ENCODE measurements at places on chromosomes 13 and 19.

GRCh38 chr19:48186541-48186991 lies 16.1 kb downstream of the ZSWIM9 start:
- DNase-seq: no peak

DNA sequence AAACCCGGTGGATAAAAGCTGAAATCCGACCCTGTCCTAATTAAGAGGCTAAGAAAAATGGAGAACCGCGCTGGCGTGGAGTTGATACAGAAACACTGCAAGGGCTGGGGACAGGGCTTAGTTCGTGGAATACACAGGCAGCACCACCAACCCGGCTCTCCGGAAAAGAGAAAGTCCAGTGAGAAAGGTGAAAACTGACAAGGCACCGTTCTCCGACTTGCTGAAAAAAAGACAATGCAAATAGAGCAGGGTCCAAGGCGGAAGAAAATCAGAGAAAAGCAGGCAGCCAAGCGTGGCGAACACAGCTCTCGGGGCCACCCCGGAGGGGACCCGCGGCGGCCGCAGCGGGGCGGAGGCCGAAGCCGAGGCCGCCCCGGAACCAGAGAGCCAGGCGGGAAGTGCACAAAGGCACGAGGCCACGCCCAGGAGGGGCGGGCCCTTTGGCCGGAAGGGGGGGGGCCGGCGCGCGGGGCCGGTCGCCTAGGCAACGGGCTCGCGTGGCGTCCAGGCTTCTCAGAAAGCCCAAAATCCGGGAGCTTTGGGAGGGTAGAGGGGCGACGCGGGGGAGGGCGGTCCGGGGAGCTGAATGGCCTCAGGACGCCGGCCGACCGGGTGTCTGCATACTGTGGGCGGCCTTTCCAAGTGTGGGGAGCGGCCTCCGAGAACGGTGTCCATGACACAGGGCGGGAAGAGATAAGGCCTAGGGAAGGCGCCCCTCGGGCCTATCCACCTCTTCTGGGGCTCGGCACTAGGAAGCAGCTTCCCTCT lies 1.2 kb upstream of the ING1 start:
- DNase-seq: peak; percentile 92

GRCh38 chr13:101514695-101515275 lies 62.3 kb downstream of the ITGBL1 start:
- no peak for DNase-seq

- peak; percentile 38 for DNase-seq
Observed at GRCh38 chr19:8489561-8490394, 12.7 kb downstream of the PRAM1 start.

GRCh38 chr13:75372517-75372916 lies 109.5 kb downstream of the TBC1D4 start:
- peak; percentile 16 for DNase-seq

- no peak for DNase-seq
Observed at GRCh38 chr13:109131698-109132257, 502.4 kb downstream of the MYO16 start.

DNA sequence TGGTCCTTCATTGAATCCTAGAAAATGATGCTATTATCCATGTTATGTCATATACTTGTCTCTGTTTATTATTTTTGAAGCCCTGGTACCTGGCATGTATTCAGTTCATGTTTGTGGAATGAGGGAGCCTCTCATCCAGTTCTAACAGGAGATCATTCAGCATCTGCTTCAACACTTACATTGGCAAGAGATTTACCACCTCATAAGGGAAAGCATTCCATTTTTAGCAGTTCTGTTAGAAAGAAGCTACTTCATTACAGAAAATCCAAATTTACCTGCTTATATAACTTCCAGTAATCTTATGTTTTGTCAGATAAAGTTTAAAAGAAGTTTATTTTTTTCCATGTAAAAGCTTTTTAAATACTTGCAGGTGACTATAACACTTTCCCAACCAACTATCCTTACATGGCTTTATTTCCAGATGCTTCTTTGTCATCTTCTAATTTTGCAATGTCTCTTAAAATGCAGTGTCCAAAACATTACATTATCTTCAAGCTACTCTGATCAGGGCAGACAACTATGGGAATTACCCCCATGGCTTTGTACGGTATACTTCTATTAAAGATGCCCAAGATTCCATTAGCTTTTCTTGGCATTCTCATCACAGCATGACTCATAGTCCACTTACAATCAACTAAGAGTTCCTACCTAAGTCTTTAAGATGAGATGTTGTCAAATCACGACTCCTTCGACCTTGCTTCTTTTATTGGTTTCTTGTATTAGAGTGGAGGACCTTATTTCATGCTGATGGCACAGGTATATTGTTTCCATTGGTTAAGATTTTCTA lies 262.1 kb downstream of the PCDH9 start:
- DNase-seq: no peak

DNA sequence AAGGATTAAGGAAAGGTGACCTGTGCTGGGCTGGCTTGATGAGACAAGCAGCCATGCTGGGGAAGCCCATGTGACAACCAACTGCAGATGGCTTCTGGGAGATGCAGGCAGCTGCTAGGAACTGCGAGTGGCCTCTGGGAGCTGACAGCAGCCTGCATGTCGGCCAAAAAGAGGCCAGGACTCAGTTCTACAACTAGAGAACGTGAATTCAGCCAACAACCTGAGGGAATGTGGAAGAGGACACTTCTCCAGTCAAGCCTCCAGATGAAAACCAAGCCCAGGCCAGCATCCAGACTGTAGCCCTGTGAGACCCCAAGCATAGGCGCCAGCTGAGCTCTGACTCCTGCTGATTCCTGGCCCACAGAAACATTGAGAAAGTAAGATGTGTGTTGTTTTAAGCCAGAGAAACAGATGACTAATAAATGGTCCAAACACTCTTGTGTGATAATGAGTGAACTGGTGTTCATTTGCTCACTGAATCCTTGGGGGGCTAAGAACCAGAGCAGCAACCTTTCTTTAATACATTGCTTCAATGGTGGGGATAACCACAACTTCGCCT lies 45.0 kb downstream of the SLC7A1 start:
- no peak for DNase-seq

GRCh38 chr13:109859898-109860297 lies 73.5 kb upstream of the IRS2 start:
- DNase-seq: no peak

DNA sequence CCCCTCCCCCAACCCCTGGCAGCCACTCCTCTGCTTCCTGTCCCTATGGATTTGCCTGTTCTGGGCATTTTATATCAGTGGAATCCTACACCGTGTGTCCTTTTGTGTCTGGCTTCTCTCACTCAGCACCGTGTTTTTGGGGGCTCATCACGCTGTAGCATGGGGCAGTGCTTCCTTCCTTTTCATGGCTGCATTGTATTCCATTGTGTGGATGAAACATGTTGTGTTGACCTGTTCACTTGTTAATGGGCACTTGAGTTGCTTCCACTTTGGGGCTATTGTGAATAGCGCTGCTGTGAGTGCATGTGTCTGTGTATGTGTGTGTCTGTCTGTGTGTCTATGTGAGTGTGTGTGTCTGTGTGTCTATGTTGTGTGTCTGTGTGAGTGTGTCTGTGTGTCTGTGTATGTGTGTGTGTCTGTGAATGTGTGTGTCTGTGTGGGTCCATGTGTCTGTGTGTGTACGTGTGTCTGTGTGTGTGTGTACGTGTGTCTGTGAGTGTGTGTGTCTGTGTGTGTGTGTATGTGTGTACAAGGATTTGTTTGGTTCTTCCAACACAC lies 57.2 kb downstream of the AP1M1 start:
- no peak for DNase-seq

DNA sequence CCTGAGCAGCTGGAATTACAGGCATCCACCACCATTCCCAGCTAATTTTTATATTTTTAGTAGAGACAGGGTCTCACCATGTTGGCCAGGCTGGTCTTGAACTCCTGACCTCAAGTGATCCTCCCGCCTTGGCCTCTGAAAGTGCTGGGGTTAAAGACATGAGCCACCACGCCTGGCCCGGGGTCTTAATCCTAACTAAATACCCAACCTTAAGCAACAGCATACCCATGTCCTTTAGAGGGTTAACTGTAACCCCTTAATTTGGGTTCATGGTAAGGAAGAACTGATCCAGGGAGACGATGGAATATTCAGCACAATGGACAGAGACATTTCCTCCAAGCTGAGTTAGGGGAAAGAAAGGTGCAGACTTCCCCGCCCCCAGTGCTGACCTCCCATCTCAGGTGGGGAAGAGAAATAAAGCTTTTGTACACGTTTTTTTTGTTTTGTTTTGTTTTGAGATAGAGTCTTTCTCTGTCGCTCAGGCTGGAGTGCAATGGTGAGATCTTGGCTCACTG lies 8.7 kb upstream of the GALP start:
- DNase-seq: no peak

DNA sequence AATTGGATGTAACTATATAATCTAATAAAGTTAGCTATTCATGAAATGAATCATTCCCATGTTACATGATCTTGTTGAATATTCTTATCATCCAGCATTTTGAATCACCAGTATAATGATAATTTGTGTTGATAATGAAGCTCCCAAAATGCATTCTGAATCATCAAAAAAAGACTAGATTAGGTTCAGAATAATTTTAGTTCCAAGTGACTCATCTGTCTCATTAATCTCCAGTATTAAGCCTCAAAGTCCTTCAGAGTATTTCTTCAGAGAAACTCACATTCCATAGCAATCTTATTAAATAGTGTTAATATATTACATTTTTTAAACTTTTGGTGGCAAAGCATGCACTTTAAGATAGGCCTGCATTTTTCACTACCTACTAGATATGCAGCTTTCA lies 207.5 kb downstream of the SLITRK5 start:
- no peak for DNase-seq

GRCh38 chr13:45899406-45899805 lies 47.9 kb upstream of the SIAH3 start:
- DNase-seq: no peak

DNA sequence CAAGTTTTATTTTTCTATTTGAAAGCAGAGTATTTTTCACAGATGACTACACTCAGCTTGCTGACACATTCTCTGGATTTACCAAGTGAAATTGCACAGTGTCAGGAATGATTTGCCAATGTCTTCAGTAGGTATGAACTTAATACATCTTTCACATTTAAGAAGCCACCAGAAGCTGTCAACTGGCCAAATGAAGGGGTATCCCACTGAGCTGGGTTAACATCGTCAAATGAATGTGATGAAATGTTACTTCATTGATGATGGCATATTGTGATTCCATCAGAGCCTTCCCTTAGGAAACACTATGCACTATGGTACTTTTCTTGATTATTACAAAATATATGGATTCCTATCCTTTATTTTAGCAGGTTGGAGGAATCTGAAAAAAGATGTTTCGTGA lies 592.3 kb downstream of the FGF9 start:
- no peak for DNase-seq

GRCh38 chr19:2329149-2329478 lies 630 bp downstream of the SPPL2B start:
- no peak for DNase-seq

DNA sequence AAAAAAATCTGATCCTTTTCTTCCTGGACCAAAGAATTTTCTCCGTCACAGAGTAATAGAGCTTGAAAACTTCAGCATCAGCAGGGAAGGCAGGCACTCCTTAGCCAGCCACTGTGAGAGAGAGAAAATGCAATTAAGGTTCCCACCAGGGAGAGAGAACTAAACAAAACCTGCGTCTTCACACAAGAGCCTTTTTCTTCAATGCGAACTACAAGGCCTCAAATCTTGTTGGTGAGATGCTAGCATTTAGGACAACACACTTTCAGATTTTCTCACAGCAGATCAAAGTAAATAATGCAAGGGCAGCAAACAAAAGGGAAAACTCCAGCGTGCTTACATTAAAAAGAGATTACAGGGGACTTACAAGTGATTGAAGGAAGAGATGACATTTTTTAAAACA lies 80.1 kb downstream of the DACH1 start:
- DNase-seq: no peak

DNA sequence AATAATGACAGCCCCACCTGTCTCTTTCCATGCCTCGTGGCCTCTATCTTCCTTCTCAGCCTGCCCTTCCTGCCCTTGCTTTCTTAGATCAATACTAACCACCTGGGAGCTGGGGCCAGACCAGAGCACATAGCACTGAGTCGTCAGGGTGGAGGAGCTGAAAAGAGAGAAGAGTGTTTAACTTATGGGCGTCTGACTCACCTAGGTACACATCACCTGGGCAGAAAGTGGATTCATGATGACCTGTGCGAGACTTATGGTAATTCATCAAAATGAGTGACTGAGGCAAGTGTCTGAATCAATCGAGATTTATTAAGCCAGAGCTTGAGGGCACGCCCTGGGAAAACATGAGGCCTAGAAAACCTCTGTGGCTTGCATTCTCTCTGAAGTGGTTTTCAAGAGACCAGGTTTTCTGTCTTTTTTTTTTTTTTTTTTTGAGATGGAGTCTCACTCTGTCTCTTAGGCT lies 19.2 kb downstream of the CEACAM6 start:
- peak; percentile 95 for DNase-seq

Measured in NCI-H2029 (cell line).